ENCODE measurements at places on chromosomes 4 and X. TPM values are rescaled to one million over a fixed set of nuclear protein-coding genes. Genes with fewer than 3 reads are reported as not detected.

Gene LIMCH1
- not detected for total RNA-seq

Gene ENAM
- total RNA-seq: not detected

Gene STK32B
- total RNA-seq: not detected

Gene SPANXD
- total RNA-seq: not detected
